ENCODE measurements at places on chromosomes 4 and X.

DNA sequence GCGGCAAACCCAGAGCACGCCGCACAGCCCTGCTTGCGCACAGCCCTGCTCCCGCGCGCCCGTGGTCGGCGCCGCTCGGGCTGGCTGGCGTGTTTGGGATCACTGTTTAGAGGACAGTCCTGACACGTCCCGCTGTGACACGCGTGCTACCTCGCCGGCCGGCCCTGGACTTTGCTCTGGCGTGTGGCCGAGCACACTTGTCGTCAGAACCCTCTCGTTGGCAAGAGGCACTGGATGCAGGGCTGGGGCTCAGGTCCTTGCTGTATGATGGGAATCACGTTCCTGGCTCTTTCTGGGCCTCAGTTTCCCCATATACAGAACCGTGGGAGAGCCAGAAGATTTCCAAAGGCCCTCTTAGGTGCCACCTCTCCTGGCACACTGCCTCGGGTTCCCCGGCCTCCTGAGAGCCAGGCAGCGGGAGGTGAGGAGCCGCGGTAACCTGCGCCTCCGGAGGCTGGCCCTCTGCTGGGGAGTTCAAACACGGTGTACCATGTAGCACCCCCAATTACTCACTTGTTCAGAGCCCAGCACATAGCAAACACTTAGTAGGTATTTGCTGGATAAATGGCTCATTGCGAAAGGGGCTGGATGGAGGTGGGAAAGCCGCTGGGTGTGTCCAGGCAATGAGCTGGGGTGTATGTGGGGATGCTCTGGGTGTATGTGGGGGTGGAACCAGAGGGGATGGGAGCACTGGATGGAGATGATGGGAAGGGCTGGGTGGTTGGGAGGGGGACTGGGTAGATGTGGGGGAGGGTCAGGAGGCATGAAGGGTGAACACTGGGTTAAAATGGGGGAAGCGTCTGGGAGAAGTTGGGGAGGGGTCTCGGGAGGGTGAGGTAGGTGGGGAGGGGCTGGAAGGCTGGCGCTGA is 76.6 kb downstream of the HTRA3 start:
- DNase-seq = peak; percentile 28

DNA sequence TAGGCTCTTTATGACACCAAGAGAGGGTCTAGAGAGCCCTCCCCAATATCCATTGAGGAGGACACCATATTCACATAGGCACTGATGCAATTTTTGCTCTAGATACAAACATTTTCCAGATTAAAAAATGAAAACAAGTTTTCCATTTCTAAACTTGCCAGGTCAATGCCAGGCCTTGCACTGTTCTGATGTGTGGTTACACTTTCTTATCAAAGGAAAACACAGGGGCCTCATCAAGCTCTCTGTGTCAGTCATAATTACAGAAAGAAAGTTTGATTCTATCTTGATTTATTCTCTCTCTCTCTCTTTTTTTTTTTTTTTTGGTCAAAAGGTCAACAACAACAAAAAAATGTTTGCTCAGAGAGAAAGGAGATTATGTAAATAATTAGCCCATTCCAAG is 80.2 kb upstream of the ACSL4 start:
- no peak for DNase-seq

DNA sequence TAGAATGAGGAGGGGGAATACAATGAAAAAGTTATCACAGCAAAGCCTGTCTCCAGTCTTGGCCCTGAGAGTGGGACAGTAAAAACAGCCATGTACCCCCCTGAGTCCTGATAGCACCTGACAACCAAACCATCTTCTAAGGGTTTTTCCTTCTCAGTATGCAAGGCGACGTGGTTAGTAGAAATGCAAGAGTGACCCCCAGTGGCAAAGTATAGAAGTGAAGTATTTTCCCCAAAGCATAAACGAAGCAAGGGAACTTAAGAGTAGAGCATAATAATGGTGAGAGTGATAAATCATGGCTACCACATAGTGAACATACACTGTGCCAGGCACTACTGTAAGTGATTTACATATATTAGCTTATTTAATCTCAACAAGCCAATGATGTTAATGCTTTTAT is 52.8 kb downstream of the FAM47C start:
- no peak for DNase-seq

- no peak for DNase-seq
Observed at GRCh38 chr4:33882246-33882990, 2361.9 kb downstream of the ARAP2 start.

DNA sequence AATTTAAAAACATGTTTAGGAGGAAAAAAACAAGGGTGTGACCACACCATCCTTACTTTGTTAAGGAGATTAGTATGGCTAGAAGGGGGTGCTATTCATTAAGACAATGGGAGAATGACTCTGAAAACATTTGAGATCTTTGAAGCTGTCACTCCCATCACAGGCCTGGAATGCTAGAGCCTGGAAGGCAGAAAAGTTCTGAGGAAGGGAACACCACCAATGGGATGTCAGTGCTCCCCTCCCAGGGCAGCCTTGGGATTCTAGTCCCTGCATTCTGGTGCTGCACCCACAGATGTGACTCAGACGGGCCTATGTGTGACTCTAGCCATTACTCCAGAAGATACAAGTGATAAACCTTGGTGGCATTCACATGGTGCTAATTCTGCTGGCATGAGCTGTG is 162.2 kb upstream of the ANXA10 start:
- no peak for DNase-seq

- no peak for DNase-seq
Observed at GRCh38 chrX:118571836-118572235, 76.2 kb downstream of the DOCK11 start.

DNA sequence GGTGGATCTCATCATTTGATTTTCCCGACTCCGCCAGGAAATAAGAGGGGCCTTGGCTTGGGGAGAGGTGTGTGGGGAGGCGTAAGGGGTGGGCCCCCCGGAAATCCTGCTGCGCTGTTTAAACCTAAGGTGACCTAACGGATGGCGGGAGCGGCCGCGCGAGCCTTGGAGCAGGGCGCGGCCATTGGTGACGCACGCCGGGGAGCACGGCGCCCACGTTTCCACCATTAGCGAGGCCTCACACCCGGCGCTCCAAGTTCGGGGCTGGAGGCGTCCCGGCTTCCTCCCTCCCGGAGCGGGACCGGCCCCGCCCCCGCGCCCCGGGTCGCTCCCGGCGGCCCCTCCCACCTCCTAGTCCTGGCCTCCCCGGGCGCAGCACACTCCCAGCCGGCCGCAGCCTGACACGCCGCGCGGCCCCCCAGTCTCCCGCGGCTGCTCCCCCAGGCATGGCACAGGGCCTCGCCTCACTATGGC is at the start of gene SMS:
SMS (plus strand) TSS at position 354 of the 474 bp plus-strand sequence; CDS start at position 470, 116 bp downstream.
- DNase-seq = peak; percentile 83

GRCh38 chr4:54317690-54318089 is 88.6 kb downstream of the PDGFRA start:
- DNase-seq = no peak

DNA sequence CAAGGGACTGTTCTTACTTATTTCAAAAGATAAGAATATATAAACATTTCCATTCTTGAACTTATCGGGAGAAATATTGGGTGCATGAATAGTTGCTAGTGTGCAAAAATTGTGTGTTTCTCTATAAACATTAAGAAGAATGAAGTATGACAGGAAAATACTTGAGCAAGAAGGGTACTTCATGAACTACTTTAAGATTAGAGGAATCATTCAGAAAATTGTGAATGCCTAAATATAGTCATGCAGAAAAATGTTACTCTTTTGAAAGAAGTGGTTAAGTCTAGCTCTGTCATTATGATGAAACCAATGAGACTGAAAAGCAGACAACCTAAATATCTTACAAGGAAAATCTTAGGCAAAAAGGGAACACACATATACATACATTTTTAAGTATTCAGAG is 207.8 kb upstream of the PCDH18 start:
- no peak for DNase-seq

- no peak for DNase-seq
Observed at GRCh38 chr4:154399259-154399974, 92.2 kb downstream of the DCHS2 start.

GRCh38 chr4:77697860-77698590 is 92.4 kb downstream of the CXCL13 start:
- peak; percentile 62 for DNase-seq

- no peak for DNase-seq
Observed at GRCh38 chrX:154029439-154029838, 9.7 kb upstream of the IRAK1 start.

DNA sequence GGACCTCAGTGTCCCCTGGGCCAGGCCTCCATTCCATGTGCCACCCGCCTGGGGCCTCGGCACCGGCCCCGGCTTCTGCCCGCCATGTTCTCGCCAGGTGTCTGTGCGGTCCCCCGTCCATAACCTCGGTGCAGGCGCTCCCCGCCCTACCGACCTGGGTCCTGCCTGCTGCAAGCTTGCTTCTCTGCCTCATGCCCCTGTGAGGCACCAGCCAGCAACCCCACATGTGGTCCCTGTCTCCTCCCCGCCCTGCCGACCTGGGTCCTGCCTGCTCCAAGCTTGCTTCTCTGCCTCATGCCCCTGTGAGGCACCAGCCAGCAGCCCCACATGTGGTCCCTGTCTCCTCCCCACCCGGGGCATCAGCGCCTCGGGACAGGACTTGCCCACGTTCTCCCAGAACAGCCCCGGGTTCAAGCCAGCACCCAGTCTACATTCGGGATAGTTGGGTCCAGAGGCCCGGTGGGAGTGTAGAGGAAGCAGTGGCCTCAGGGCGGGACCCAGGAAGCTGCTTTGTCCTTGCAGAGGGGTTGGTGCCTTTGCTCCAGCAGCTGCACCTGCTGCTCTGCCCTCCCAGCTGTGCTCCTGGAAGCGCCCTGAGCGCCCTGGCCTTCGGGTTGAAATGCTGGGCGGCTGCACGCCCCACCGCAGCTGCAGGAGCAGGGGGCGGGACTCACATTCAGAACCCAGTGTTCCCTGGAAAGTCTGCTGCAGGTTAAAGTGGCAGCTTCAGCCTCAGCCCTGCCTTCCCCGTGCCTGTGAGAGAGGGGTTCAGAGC is 20.1 kb upstream of the UVSSA start:
- no peak for DNase-seq

DNA sequence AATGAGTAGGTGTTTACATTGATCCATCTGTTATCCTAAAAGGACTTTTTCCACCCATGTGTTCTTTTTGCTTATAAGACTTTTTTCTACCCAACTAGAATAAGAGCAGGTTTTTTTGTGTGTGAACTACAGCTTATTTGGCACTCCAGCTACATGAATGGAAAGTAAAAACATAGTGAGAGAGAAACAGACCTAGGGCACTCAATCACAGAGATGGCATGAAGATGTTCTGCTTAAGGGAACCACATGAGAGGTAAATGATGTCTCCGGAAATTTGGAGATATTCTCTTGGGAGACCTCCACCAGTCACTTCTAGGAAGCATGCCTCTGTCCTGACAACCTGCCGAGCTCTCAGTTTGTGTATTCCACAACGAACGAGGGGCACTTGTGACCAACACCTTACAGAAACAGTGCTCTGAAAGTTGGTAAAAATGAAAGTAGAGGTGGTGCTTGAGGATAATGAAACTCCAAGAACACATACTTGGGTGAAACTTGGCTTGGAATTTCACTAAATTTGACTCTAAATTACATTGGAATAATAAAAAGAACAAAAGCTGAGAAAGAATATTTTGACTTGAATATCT is 788.4 kb upstream of the GALNTL6 start:
- DNase-seq = no peak

GRCh38 chrX:28022371-28022770 is 41.1 kb upstream of the DCAF8L1 start:
- no peak for DNase-seq

GRCh38 chrX:136835761-136836160 is 44.8 kb downstream of the RBMX start:
- no peak for DNase-seq

- no peak for DNase-seq
Observed at GRCh38 chr4:130074096-130074495, 978.1 kb downstream of the C4orf33 start.

DNA sequence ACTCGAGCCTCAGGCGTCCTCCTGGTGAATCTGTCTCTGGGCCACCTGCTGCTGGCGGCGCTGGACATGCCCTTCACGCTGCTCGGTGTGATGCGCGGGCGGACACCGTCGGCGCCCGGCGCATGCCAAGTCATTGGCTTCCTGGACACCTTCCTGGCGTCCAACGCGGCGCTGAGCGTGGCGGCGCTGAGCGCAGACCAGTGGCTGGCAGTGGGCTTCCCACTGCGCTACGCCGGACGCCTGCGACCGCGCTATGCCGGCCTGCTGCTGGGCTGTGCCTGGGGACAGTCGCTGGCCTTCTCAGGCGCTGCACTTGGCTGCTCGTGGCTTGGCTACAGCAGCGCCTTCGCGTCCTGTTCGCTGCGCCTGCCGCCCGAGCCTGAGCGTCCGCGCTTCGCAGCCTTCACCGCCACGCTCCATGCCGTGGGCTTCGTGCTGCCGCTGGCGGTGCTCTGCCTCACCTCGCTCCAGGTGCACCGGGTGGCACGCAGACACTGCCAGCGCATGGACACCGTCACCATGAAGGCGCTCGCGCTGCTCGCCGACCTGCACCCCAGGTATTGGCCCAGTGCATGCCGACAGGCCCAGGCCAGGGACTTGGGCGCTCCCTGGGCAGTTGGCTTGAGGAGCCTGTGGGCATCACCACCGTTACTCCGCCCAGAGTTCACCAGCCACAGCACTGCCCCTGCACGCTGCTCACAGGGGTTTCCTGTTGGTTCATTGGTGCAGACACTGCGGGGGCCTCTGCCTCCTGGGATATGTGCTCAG is 1.1 kb downstream of the GPR78 start:
- peak; percentile 36 for DNase-seq

GRCh38 chr4:185774845-185775680 is 36.9 kb downstream of the SORBS2 start:
- peak; percentile 61 for DNase-seq

DNA sequence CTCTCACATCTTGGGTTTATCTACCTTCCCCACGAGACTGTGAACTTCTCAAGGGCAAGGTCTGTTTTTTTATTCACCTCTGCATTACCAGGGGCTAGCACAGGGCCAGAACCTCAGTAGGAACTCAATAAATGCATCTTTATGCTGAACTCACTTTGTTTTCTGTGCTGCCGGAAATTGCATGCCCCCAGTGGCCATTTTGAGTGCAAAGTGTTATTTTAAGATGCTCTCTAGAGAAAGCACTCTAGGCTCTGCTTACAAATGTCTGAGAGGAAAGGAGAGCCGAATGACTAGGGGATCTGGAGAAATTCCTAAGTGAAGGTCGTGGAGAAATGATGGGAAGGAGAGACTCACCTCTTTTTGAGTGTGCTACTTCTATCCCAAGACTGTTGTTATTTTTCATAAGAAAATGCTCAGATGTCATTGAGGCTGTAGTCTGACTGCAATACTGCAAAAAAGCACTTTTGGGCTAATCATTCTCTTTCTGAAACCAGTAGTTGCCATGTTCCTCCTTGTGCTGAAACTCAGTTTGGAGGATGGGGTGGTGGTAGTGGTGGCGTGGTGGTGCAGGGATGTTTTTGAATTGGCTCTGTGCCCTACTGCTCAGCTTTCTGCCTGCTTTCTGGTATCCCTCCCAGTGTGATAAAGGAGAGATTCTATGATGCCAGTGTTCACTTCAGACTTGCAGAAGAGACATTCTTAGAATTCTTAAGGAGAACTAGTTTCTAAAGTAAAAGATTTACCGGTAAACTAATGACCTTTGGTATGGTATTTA is 41.3 kb downstream of the DOCK11 start:
- DNase-seq = no peak

GRCh38 chrX:10175319-10175871 is 18.6 kb downstream of the CLCN4 start:
- DNase-seq = no peak

- DNase-seq = no peak
Observed at GRCh38 chrX:154004315-154004714, 15.4 kb downstream of the IRAK1 start.
